ENCODE measurements at places on chromosomes 13 and 19.

GRCh38 chr19:1551068-1552040 is 16.8 kb downstream of the MEX3D start:
- DNase-seq: no peak

- DNase-seq: no peak
These were observed 468.9 kb downstream of the UQCRFS1 start for GRCh38 chr19:28744014-28744413.

DNA sequence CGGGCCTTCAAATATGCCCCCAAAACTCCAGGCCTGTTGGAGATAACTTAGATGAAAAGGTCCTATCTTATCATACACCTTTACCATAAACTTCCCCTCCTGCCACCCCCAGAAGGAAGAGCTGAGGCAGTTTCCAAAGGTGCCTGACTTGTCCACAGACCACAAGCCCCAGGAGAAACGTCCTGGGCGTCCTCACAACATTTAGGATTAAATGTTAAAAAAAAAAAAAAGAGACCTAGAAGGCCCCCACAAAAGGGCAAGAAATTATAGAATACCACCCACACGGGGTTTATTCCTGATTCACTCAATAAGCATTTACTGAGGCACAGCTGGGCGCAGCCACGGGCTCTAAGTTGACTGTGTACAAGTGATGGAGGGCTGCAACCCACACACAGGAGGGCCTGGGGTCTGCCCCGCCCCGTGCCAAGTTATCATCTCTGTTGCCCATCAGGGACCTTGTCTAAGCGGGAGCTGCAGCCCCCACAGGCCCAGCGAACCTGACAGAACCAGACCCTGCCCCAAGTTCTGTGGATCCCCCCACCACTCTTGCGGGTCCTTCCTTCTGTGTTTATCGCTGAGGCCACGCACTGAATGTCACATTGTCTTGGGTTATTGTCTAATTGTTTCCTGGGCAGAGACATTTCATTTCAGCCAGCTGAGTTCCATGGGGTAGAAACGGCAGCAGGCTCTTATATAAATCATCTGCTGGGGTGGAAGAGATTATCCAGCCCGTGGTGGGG is 83.0 kb upstream of the TM9SF2 start:
- DNase-seq: no peak

DNA sequence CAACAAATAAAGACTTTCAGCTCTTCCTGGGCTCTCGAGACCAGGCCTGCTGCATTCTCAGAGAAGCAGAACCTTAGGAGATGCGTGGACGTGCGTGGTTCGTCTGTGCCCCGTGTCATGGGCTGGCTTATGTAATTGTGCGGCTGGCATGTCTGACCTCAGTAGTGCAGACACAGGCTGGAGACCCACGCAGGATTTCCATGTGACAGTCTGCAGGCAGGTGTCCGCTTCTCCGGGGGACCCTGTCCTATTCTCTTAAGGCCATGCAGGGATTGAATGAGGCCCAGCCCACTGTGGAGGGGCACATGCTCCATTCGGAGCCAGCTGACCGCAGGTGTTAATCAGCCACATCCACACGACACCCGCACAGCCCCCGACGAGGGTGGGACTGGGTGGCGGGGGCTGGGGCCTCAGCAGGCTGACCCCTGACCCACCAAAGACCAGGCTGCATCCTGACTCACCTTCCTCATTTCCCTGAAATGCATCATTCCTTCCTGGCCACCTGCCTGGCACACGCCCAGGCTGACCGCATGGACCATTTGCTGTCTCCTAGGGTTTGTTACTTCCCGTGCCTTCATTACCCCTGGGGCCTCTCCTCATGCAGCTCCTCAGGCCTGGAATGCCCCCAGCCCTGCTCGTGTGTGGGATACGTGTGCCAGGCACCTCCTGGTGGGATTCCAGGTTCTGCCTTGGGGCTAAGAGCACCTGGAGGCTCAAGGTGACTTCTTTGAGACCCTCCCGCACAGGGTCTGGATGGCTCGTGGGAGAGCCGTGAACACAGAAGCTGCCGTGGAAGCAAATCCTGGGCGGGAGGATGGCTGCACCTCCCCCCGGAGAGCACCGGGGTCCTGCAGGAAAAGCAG is 10.7 kb upstream of the MCF2L start:
- DNase-seq: no peak

GRCh38 chr19:8259142-8259921 is 48.8 kb downstream of the CD320 start:
- no peak for DNase-seq

DNA sequence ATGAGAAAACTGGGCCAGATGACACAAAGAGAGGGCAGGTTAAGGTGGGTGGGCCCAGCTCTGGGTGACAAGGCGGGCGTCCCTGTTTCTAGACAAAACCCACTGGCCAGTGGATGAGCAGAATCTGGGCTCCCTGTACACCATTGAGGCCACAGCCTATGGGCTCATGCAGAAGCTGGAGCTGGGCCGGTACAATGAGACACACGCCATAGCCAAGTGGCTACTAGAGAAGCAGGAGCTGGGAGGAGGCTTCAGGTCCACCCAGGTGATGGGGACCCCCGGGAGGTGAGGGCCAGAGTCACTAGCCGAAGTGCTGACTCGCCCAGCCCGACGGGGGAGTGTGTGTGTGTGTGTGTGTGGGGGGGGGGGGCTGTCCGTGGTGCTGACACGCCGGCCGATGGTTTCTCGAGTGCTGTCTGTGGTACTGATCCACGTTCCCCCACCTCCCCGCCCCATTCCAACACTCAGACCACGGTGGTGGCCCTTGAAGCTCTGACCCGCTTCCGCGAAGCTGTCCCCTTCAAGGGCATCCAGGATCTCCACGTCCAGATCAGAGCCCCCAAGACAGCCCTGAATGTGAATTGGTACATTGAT is 24.3 kb upstream of the SHFL start:
- DNase-seq: no peak

- no peak for DNase-seq
These were observed 518.8 kb downstream of the MYO16 start for GRCh38 chr13:109148243-109148642.

DNA sequence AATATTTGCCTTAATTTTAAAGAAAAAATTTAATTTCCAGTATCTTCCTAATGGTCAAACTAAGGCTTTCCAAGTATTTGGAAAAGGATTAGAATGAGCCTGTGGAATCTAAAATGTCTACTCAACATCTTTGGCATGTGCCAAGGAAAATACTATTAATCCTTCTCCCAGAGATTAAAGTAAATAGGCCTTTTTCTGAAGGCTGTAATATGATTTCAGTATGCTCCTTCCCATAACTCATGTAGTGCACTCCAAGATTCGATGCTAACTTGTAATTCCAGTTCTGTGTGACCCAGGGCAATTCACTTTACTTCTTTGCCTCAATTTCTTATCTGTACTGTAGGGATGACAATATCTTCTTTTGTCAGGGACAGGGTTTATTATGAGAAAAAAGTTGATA is 196.9 kb downstream of the ZIC5 start:
- no peak for DNase-seq

- no peak for DNase-seq
These were observed 744.1 kb downstream of the UQCRFS1 start for GRCh38 chr19:28468701-28469459.

GRCh38 chr19:35712567-35713505 is 5.0 kb upstream of the KMT2B start:
- DNase-seq: peak; percentile 35

DNA sequence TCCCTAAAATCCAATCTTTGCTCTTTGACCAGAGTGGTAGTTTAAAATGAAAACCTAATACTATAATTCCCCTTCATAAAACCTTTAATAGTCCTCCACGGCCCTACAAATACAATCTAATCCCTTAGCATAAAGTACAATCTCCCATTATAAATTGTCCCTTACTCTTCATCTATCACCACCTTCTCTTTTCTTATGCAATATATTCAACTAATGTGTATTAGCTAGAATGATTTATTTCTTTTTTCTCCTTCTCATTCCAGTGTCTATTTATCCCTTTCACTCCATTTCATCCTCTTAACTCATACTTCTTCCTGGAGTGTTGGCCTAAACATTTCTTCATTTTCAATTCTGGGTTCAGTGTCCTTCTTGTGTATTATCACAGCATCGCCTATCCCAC is 872.1 kb upstream of the PCDH20 start:
- no peak for DNase-seq

DNA sequence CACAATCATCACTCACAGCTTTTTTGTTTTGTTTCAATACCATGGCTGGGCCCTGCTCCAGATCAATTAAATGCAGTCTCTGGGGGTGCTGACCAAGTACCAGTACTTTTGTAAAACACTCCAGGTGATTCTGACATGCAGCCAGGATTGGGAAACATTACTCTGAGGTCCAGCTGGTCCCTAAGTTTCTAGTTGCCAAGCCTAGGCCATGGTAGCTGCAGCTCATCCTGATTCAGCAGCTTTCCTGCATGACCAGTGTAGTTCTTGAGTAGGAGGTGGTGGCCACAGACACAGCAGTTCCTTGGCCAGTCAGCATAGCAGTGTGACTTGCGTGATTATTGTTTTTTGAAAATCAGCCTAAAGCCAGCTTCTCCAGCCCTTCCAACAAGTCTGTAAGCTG is 859.1 kb downstream of the DIAPH3 start:
- no peak for DNase-seq

DNA sequence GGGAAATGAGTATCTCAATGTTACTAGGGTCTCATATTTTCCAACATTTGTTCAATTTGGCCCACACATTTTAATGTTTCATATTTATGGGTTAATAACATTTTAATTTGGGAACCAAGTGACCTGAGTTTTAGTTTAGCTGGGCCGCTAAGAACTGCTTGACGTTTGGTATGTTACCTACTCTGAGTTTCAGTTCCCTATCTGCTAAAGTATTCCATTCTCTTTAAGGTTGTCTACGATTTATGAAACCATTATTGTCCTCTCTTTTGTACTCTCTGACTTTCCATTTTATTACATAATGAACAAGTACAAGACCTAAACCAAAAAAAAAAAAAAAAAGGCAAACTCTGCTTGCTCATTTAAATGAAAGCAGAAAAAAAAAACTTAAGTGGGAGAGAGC is 89.9 kb downstream of the FGF14 start:
- no peak for DNase-seq

GRCh38 chr13:44118881-44119280 is 239.2 kb downstream of the LACC1 start:
- DNase-seq: no peak

- DNase-seq: no peak
These were observed 51.4 kb upstream of the ITM2B start for GRCh38 chr13:48181482-48182145.

DNA sequence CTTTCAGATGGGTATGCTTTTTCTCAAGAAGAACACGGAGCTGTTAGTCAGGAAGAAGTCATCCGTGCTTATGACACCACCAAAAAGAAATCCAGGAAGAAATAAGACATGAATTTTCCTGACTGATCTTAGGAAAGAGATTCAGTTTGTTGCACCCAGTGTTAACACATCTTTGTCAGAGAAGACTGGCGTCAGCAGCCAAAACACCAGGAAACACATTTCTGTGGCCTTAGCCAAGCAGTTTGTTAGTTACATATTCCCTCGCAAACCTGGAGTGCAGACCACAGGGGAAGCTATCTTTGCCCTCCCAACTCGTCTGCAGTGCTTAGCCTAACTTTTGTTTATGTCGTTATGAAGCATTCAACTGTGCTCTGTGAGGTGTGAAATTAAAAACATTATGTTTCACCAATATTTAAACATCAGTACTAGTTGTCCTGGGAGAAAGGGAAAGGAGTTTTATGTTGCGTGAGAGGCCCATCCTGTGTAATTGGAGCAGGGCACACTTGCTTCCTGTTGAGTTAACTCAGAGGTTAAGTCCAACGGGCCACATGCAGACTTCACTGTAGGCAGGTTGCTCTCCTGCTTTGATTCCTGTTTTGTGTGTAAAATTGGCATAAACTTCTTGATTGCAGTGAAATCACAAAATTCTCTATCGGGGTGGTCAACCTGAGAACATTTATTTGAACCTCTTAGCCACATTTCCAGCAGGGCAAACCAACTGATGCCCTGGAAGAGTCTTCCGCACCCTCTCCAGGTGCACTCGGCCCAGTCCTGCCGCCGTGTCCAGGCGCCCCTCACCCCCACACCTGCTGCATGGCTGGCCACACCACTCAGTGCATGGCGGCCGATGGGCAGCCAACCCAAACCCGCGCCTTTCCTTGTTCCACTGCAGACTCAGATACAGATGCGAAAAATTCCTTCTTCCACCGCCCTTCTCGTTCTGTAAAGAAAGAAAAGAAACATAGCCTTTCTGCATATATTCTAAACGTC is 31.6 kb downstream of the SHISA2 start:
- DNase-seq: no peak

DNA sequence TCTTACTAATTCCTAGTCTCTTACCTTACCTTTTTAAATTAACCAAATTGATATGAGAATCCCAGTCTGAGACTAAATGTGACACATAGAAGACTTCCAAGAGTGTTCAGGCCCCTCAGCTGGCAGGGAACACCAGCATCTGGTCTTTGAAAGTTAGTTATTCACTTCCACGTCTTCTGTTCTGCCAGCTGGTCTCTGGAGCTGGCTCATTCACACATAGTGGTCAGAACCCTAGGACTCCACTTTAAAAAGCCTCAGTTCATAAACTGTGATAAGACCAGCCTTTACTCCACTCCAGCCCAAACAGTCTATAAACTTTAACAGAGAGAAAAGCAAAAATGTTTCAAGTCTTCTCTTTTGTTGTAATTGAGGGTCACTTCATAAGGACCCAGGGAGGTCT is 263.0 kb downstream of the DCT start:
- DNase-seq: no peak

DNA sequence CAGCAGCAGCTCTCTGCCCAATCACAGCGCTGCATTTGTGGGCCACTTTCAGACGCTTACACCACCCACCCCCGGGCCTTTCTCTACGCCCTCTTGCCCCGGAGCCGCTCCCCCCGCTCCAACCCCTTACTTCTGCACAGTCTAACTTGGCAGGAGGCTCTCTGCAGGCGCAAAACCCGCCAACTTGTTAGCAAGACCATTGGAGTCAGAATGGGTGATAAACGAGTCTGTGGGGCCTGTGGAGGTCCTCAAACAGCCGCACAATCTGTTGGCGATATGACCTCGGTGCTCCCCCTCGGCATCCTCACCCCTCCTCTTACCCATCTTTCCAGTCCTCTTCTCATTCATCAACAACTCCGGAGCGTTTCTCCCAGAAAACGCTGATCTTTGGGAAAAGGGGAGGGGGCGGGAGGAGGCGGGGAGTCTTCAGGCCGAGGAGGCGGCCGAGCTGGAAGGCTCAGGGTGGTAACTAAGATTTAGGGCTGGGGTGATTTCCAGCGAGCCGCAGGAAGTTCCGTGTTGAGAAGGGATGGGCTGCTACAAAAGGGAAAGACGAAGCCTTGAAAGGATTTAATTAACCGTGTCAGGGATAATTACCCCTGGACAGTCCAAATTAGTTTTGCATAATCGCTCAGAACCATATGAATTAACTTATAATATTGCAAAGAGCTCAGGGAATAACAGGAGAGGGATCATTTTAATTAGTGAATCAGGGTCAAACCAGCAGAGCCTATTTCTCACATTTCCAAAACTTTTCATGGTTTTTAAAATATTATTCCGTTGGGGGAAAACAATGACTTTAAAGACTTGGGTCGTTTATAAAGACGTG is 4.1 kb downstream of the SOX21 start:
- no peak for DNase-seq

GRCh38 chr19:584240-585001 is 5.3 kb upstream of the HCN2 start:
- peak; percentile 82 for DNase-seq

- no peak for DNase-seq
These were observed 5.4 kb downstream of the NLRP12 start for GRCh38 chr19:53818756-53819155.

Data from CD4-positive, alpha-beta T cell (primary cell).